ENCODE measurements at places on chromosomes 7 and 10.

DNA sequence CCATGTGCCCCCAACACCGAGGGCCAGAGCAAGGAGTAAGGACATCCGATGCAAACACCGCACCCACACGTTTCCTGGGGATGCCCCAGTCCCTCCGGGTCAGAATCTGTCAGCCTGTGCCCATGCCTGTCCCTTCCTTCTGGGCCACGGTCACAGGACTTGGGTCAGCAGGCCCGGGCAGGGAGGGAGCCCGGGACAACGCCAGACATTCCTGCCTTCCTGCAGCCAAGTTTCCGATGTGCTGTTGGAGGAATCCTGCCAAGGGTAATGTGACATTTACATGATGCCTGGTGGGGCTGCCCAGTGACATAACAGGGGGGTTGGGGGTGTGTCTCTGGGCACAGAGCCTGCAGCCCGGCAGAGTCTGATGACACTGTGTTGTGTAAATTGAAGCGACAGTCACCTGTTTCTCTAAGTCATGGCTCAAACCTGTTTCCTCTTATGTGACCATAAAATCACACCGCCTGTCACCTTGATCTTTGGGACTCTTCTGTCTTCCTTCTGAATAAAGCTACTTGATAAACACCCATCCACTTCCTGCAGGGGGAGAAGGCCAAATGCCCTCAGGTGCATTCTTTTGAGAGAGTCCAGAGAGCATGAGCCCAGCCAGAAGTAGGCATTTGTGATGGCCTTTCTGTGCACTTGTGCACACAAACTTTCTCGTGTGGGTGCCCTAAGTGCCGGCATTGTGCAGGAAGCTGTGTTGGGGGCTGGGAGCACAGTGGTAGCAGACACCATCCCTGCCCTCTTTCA lies 175.3 kb upstream of the RHEB start:
- DNase-seq = peak; percentile 20

DNA sequence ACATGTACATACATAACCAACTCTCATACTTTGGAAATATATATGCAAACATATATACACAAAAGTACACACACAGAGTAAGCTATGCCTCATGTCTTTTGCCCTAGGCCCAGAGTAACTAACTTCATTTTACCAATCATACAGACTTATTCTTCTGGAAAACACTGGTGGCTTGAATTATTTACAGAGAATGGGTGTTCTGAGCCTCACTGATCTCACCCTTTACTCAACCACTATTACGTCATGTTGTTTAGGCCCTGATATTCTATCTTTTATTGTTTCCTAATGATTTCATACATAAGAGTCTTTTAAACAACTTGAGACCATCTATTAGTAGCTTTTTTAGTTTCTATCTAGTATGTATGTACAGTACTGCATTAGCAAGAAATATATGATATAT lies 43.0 kb downstream of the ANK3 start:
- DNase-seq = no peak

GRCh38 chr7:47404010-47404409 lies 177.9 kb downstream of the TNS3 start:
- peak; percentile 69 for DNase-seq

DNA sequence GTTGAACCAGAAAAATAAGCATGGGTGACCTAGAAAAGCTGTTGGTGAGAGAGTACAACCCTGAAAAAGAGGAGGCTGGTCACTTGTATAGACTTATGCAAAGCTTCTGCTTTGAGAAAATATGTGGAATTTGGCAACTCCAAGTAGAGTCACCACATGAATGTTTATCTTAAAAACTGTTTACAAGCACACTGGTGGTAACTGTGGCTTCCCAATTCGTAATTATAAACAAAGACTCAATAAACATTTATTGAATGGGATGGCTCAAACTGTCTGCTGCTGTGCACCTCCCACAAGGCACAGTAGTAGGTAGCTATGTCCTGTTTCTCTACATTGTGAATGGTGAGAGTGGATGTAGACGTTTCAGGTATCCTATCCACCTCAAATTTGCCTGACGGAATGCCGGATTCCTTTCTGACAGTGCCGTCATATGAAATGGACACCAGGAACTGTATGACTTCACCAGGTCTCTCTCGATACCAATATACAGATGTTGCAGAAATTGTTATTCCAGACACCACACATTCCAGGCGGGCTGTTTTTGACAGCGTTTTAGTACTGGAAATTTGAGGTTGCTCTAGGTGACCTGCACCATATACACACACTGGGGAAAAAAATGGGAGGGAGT lies 43.4 kb upstream of the TARP start:
- DNase-seq = peak; percentile 42

DNA sequence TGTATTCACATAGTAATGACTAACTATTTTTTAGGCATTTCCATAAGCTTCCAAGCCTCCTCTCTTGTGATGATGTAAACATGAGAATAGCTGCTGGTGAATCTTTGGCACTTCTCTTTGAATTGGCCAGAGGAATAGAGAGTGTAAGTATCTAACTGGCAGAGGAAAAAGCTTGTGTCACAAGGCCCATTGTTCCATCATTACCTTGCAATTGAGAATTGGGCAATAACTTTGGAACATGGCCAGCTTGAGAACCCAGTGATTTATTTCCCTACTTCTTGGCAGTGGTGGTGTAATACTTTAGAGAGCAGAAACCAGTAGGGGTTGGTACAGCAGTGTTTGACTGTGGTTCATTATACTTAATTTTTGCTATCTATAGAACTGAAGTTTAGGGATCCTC lies 12.0 kb downstream of the IFRD1 start:
- DNase-seq = peak; percentile 88

DNA sequence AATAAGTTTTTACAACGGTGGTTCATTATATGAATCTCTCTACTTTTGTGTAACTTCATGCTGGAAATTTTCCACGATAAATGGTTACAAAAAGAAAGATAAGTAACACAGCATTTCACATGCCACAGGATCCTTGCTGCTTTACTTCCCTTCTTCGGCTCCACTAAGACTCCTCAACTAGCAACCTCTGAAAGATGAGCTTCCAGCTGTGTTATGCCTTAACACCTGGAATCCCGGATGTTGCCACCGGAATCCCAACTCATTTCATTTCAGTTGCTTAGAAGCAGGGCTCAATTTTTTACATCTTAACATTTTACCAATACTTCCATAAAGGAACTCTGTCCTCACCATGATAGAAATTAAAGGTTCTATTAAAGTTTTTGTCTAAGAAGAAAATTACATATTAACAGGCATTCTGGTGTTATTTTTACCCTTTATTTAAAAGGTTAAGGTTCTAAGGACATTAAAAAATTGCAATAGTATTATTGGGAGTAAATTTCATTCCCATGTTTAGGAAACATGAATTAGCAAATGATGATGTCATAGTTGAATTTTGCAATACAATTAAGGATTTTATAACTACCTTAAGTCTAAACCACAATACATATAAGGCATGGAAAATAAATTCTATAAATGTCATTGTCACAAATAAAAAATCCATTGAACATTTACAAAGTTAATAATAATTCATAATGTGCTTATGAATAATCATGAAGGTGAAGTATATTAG lies 57.1 kb upstream of the IL6 start:
- no peak for DNase-seq

DNA sequence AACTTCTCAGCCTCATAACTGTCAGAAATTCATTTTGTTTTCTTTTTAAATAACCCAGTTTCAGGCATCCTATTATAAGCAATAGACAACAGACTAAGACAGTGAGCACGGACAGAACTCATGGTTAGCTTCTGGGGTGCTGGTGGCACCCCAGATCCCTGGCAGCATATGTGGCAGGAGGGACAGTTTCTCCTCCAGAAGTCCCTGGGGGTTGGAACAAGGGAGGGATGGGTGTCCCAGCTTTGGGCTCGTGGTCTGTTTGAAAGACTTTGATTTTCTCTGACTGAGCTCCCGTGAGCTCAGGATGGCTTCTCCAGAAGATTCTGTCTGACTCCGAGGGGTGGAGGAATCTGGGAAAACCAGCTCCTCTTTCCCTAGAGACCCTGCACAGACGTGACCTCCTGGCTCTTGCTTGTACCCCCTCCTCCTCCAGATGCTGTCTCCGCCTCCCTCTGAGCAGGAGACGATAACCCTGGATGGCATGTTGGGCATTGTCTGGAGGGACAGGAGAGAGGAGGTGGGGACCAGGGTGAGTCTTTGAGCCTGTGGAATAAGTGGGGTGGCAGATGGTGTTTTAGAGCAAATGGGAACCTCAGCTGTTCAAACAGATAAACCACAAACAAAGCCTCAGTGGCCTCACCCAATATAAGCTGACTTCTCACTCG lies 421.1 kb downstream of the GLRX3 start:
- DNase-seq = no peak

DNA sequence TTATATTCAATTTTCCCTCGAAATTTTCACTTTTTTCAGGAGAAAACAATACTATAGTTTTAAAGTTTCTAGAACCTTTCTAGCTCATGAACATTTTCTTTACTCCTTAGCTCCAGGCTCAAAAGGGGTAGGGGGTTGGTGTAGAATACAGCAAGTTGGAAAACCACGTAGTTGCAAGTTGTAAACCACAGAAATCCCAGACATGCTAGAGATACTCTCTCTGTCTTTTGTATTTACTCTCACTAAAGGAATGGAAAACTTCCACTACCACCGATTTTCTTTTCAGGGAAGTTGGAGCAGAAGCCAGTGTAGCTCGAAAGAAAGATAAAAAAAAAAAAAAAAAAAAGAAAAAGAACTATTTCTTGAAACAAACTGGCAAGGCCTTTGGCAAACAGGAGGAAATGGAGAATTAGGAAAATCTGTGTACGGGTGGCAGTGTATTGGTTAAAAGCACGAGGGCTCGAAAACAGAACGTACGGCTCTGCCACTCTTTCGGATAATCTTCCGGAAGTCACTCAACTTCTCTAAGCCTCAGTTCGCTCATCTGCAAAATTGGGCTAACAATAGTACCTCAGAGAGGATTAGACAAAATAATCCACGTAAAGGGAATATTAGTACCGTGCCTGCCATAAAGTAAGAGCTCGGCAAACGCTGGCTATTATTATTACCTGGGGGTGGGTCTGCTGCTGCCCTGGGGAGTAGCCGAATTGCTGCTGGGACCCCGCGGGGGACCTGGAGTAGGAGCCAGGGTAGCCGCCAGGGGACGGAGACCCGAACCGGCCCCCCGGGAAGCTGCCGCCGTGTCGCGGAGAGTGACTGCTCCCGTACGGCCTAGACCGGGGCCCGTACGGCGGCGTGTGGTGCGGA lies 628 bp downstream of the MPLKIP start:
- DNase-seq = peak; percentile 57

- DNase-seq = no peak
Measured at GRCh38 chr7:107277331-107277730, 108.5 kb downstream of the HBP1 start.

GRCh38 chr10:50635286-50635685 lies 11.5 kb upstream of the SGMS1 start:
- peak; percentile 86 for DNase-seq

- DNase-seq = no peak
Measured at GRCh38 chr7:18659746-18660145, 164.2 kb downstream of the HDAC9 start.

DNA sequence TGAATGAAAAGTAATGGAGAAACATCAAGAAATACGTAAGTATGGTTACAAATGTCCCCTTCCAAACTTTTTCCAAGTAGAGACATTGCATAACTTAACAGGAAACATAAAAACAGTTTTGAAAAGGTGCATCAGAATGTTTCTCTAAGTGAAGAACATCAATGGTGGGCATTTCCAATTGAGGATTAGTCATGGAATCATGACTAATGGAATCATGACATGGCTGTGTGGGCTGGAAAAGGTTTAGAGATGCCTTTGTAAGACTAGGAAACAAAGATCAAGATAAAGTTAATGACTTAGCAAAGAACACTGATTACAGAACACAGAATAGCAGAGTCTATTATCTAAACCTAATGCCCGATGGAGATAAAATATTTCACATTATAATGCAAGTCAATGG lies 272.0 kb downstream of the HPSE2 start:
- no peak for DNase-seq

DNA sequence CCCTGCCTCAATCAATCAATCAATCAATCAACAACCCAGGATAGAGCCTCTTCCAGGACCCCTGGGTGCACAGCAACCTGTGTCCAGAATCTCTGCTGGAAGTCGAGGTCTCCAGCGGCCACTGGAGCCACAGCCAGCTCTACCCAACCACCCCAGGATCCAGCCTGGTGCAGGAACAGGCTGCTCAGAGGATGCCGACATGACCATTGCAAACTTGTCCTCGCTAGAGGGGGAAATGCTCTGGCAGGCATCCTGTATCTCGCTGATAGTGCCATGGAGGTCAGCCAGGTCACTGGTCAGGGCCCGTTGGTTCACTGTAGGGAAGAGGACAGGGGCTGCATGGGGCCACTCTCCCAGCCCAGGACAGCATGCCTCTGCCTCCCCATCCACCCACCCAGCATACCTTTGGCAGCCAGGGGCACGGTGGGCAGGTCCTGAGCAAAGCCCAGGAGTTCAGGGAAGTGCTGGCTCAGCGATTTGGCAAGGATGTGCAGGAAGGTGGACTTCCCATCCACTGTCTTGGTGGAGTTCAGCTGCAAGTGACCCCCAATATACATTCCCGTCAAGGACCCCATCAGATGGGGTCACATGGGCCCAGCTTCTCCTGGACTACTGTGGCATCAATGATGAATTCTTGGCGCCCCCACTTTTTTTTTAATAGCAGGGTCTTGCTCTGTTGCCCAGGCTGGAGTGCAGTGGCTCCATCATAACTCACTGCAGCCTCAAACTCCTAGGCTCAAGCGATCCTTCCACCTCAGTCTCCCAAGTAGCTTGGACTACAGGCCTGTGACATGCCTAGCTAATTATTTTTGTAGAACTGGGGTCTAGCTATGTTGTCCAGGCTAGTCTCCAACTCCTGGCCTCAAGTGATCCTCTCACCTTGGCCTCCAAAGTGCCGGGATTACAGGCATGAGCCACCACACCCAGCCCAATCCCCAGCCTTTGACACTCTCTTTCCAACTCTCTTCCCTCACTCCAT lies 49.4 kb downstream of the GRID2IP start:
- no peak for DNase-seq

DNA sequence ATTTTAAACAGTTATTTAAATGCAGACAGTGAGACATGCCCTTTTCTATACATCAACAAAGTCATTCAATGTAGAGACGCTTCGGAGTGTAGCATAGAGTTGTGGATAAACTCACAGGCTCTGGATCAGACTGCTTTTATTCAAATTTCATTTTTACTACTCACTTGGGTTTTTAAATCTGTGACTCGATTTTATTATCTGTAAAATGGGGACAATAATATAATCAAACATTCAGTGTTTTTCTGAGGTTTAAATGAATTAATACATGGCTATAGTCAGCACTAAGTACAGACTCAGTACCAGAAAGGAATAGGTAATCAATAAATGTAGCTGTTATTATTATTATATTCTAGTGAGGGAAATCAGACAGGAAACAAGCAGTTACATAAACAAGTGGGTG lies 43.4 kb downstream of the THSD7A start:
- DNase-seq = no peak

GRCh38 chr7:45886931-45887667 lies 1.2 kb upstream of the IGFBP1 start:
- DNase-seq = no peak

GRCh38 chr7:30594048-30594539 lies 584 bp upstream of the GARS1 start:
- peak; percentile 63 for DNase-seq

- DNase-seq = peak; percentile 29
Measured at GRCh38 chr10:43403911-43404703, 4.9 kb downstream of the HNRNPF start.

Measured in GM23248 (cell line).